ENCODE measurements at places on chromosomes 5 and 9.

DNA sequence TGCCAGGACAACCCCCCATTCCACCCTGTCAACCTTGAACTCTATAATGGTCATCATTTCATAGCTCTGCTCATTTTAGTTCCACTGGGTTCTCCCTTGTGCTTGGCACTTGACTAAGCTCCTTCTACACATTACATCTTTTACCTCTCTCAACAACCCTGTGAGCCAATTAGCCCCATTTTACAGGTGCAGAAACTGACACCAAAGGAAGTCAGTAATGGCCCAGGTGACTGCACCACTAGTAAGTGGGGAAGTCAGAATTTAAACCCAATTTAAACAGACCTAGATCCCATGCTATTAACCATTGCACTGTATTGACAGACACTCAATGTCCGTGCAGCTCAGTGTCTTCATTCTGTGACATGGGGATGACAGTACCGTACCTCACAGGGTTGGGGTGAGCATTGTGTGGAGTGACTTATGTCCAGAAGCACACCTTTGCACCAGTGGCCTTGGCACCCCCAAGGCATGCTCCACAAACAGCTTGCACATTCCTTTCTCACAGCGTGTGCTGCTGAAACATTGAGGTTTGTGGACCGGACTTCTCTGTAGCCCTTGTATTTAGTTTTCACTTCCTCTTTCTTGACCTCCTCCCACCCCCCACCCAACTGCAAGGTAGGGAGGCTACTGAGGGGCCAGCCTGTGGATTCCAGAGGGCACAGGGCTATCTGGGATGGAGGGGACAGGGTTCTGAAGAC is 23.1 kb downstream of the IRF1 start:
- no peak for DNase-seq

DNA sequence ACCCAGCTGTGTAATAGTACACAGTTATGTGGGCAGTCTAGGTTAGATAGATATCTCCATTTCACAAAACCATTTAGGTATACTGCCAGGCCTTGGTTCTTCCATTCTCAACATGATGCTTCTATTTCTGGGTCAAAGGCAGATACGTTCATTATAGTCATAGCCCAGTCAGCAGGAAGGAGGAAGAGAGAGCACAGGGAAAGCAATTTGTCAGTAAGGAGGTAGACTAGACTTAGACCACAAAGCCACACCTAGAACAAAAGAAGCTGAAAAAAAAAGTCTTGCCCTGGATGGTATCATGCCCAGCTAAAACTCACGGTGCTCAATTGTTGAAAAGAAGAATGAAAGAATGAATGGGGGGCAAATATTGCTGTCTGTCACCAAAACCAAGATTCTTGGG is 7.6 kb downstream of the INVS start:
- no peak for DNase-seq

DNA sequence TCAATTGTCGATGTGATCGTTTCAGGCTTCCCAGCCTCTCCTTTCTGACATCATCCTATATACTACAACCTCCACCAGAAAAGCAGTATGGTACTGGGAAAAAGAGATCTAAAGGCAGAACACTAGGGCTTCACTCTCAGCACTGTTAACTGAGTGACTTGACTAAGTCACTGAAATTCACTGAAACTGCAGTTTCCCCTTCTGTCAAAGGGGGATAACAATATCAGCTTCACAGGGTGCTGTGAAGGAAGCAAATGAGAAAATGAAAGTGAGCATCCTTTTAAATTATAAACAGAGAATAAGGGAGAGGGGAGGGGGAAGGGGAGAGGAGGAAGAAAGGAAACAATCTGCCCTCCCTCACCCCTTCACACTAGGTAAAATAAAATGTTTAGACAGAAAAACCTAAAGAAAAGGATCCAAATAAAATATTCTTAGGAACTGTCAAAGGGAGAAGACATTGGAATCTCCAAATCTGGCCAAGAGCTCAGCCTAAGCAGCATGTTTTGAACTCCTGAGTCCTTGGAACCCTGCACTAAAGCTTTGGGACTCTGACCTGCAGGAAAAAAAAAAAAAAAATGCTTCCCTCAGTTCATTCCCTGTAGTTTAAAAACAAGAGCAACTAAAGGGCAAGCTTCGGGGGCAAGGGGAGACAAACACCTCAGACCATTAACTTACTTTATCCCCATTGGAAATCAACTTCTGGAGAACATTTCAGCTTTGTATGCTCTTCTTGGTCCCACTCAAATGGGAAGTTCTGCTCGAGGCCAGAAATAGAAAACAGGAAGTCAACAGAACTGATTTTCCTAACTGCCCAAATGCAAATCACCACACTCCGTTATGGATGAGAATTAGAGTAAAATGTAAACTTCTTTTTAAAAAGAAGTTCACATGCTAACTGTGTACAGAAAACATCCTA is 178.3 kb downstream of the DEPDC1B start:
- DNase-seq: no peak

DNA sequence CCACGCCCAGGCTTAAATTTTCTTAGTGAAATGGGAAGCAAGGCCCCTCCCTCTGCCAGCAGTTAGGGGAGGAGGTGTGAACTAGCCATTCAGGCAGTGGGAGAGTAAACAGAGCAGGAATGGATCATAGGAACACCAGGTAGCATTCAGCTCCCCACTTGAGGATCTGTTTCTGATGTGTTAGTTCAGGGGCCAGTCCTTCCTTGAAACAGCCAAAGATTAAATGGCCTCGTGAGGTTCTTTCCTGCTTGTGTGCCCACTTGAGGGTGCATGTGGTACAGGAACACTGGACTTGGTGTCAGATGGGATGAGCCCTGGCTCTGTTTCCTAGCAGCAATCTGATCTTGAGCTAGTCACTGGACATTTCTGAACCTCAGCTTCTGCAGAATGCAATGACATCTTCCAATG is 21.2 kb downstream of the FAXDC2 start:
- no peak for DNase-seq

DNA sequence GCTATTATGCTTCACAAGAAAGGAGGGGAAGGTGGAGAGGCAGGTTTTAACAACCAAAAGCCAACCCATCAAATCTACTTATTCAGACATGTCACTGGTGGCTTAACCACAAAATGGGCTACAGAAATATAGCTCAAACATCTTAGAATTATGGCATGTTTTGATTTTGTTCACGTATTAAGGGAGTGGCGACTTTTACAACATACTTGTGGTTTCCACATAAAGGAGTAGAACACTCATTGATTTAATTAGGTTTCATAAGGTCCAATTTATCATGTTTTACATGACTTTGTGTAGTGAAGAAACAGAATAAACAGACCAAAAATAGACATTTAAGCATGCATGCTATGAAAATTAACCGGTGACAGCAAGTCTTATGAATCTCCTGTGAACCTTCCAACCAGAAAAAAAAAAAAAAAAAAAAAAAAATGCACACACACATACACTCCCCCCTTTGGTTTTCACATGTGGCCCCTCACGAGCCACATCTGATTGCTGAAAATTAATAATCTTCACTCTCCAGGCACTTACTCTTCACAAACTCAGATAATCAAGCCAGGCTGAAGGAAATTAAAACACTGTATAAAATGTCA is 5.4 kb downstream of the ZNF608 start:
- no peak for DNase-seq

GRCh38 chr5:14778792-14779070 is 92.8 kb downstream of the ANKH start:
- no peak for DNase-seq

- no peak for DNase-seq
Measured at GRCh38 chr9:21336457-21336856, 1.3 kb upstream of the KLHL9 start.

DNA sequence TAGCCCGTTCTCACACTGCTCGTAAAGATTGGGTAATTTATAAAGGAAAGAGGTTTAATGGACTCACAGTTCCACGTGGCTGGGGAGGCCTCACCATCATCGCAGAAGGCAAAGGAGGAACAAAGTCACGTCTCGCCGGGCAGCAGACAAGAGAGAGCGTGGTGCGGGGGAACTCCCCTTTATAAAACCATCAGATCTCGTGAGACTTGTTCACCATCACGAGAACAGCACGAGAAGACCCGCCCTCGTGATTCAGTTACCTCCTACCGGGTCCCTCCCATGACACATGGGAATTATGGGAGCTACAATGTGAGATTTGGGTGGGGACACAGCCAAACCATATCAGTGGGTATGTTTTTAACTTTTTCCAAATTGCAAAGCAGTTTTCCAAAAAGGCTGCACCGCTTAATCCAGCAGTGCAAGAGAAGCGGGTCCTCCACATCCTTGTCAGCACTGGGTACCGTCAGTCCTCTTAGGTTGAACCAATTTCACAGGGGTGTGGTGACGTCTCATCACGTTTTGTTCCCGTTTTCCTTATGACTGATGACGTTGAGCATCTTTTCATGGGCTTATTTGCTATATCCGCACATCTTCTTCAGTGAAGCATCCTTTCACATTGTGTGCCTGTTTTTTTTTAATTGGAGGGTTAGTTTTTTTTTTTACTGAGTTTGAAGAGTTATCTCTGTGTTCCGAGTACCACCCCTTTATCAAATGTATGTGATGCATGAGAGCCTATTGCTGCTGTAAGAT is 8.0 kb upstream of the FCN2 start:
- no peak for DNase-seq

DNA sequence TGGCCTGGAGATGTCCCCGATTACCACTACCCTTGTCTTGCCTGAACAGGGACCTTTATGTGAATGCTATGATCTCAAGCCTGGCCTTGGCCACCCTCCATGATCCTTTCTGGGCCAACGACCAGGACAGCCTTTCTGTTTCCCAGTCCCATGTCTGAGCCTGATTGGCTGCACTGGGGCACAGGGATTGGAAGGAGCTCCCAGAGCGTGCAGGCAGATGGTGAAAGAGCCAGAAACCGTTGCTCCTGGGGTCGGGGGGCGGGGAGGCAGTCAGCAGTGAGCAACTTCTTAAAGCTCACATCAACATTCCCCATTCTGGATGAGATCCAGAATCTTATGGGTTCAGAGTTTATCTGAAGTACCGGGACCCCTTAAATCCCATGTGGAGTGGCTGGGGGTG is 84.4 kb downstream of the INSYN2B start:
- DNase-seq: no peak

GRCh38 chr9:84756171-84756570 is 86.6 kb downstream of the NTRK2 start:
- no peak for DNase-seq

DNA sequence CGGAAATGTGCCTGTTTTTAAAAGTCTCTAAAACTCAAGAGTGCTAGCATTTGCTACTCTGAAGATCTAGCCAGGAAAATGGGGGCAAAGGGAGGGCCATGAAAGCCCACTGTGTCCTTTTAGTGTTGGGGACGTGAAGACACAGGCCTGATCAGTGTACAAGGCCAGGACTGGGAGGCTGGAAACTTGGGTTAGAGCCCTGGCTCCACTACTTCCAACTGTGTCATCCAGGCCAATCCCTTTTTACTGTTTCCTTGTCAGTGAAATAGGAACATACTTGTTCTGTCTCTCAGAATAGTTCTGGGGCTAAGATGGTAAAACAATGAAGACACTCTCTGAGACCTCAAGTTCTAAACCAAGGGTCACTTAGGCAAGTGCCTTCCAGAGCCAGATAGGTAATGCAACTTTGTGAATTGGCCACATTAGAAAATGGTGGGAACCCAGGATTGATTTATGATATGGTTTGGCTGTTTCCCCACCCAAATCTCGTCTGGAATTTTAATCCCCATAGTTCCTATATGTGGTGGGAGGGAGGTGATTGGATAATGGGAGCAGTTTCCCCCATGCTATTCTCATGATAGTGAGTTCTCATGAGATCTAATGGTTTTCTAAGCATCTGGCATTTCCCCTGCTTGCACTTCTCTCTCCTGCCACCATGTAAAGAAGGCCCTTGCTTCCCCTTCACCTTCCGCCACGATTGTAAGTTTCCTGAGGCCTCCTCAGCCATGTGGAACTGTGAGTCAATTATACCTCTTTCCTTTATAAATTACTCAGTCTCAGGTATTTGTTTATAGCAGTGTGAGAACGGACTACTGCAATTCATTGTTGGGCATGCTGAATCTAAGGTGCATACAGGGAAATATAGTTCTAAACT is 30.4 kb upstream of the B4GALT1 start:
- no peak for DNase-seq

DNA sequence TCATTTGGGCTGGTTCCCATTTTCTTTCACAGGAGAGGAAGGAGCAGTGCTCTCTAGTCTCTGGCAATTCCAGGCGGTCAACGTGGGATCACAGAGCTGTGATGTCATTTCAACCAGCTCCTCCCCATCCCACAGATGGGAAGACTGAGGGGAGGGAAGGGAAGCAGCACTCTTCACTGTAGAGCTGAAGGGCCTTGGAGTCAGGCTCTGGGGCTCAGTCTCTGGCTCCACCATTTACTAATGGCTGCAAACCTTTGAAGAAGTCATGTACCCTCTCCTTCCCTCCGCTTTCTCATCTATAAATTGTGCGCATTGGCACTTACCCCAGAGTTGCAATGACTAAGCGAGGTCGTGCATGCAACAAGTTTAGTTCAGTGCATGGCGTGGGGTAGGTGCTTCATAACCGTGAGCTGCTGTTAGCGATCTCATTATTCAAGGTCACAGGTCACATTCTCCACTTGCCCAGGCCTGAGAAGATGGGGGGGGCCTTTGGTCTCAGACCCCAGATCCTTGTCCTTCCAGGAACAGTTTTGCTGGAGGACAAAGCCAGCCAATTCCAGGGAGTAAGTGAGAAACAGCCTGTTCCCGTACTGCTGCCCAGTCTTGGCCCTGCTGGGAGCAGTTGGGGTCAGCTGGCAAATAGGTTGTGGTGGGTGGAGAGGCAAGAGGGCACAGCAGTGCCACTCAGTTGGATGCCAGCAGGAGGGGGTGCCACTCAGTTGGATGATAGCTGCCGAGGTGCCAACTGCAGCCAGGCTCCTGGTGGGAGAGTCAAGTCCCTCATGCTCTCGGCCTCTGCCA is 136.7 kb downstream of the RGS3 start:
- DNase-seq: no peak

GRCh38 chr9:98807070-98807813 is at the start of gene GALNT12:
GALNT12 (plus strand) TSS chr9:98807670; CDS start chr9:98807699, 29 bp downstream.
- DNase-seq: peak; percentile 45

- DNase-seq: no peak
Measured at GRCh38 chr9:111467778-111468367, 16.3 kb downstream of the ECPAS start.

DNA sequence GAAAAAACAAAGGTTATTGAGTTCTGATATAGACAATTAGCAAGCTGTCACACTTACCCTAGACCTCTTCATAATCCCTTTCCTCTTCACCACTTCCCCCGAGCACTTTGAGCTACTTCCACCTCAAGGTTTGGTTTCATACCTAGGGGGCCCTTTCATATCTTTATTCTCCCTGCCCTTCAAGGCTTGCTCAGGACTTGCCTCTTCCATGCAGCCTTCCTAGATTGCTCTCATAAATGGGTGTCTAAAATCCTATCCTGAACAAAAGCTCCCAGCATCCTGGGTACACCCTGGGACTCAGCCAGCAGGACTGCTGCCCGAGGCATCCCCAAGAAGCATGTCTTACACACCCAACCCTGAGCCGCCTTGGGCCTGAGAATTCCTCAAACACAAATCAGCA is 157.3 kb downstream of the C5orf15 start:
- DNase-seq: no peak

- no peak for DNase-seq
Measured at GRCh38 chr9:136685790-136686533, 1.3 kb downstream of the AGPAT2 start.

DNA sequence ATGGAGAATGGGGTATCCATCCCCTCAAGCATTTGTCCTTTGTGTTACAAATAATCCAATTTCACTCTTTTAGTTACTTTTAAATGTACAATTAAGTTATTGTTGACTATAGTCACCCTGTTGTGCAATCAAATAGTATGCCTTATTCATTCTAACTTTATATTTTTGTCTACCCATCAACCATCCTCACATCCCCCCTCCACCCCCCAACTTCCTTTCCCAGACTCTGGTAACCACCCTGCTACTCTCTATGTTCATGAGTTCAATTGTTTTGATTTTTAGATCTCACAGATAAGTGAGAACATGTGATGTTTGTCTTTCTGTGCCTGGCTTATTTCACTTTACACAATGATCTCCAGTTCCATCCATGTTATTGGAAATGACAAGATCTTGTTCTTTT is 15.4 kb upstream of the RANBP17 start:
- no peak for DNase-seq

Data from stimulated activated naive CD4-positive, alpha-beta T cell treated with Interleukin-2 at 50 U/mL for 16 hours (primary cell).